SJCRH30 (cell line): ENCODE measurements at places on chromosomes 4 and X.
A peak's percentile ranks its signal among the peaks of the same experiment; 100 is the strongest.

DNA sequence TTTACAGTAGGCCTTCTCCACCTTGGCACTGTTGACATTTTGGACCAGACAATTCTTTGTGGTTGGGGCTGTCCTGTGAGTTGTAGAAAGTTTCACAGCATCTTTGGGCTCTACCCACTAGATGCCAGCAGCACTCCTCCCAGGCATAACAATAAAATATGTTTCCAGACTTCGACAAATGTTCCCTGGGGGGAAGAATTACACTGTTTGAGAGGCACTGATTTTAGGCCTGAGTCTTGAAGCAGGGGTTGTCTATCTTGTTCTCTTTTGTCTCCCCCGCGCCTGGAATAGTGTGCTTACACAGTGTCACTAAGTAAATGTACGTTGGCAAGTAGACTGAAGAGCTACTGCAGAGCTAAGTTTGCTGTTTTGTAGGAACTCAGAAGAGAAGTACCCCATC lies 254.4 kb upstream of the BOD1L1 start:
- DNase-seq = no peak

- no peak for DNase-seq
Measured at GRCh38 chrX:48559636-48560035, 14.6 kb upstream of the RBM3 start.

DNA sequence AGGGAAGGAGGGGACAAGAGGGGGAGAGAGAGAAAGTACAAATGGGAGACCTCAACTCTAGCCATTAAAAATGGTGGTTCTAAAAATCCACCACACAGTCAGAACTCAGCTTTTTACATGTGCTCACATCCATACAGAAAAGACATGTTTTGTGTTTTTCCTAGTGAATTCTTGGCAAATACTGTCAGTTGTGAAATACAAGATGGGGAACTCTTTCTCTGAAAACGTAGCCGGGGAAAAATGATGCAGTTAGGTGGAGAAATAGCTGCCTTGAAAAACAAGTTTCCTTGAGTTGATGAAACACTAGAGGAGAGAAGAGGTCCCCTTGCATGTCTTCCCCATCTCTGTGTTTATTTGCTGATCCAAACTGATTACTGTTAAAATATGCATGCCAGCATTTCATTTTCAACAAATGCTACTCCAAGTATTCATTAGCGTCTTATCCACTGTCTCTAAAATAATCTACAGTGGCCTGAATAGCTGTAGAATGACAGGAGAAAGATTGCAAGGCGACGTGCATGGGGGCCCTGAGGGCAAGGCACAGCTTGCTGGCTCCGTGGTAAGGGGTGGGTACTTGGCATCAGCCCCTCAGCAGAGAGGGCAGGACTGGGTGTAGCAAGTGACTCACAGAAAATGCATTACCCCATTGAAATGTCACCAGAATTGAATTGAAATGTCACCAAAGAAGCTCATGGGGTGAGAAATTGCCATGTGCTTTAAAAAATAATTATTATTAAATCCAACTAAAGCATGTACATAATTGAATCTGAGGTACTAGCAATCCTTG lies 48.1 kb upstream of the TBL1X start:
- DNase-seq = no peak

GRCh38 chr4:47718696-47719095 lies 119.2 kb downstream of the CORIN start:
- no peak for DNase-seq

DNA sequence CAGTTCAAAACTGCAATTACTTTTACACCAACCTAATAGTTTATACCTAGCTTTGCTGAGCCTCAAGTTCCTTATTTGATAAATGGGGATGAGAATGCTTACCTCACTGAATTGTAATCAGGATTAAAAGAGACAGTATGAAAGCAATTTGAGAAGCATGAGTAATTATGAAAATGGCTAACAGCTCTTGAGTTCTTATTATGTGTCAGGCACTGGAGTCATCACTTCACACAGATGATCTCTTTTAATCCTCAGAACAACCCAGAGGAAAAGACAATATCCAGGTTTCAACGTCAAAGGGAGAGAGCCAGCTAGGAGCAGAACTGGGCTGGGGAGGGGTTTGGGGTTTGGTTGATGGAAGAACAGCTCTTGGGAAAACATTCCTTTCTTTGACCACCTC lies 221.0 kb upstream of the NWD2 start:
- DNase-seq = no peak

DNA sequence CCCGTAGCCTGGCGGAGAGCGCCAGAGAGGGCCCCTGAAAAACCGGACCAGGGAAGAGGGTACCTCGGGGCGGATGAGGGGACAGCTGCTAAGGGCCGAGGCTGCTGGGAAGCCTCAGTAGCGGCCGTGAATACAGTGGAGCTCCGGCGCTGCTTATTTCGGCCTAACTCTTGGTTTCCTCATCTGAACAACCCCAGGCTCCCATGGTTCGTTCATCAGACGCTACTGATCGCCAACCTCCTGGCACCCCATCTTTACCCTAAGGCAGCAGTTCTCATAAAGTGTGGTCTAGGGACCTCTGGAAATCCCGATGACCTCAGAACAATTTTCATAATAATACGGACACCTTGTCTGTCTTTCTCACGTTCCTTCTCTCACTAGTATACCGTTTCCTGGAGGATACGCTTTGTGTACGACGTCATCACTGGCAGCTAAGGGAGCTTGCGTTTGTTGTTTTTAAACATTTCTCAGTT lies 645 bp upstream of the RAB28 start:
- DNase-seq = no peak

- no peak for DNase-seq
Measured at GRCh38 chr4:142378179-142378578, 467.9 kb downstream of the INPP4B start.

DNA sequence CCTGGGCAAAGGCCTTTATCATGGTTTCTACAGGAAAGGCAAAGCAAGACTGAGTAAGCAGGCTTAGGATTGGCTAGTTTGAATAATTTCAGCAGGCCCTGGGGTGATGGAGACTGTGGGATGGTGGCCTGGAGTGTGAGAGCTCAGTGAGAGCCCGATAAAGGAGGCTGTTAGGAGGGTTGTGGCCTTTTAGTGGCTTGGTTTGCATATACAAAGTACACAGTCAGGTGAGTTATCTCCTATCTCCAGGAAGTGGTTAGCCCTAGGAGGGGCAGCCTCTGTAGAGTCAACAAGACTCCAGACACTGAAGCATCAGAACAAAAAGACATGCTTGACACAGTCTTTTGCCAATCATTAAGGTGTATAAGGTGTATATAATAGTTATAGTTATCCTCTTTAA lies 157.2 kb downstream of the CFAP299 start:
- DNase-seq = no peak

DNA sequence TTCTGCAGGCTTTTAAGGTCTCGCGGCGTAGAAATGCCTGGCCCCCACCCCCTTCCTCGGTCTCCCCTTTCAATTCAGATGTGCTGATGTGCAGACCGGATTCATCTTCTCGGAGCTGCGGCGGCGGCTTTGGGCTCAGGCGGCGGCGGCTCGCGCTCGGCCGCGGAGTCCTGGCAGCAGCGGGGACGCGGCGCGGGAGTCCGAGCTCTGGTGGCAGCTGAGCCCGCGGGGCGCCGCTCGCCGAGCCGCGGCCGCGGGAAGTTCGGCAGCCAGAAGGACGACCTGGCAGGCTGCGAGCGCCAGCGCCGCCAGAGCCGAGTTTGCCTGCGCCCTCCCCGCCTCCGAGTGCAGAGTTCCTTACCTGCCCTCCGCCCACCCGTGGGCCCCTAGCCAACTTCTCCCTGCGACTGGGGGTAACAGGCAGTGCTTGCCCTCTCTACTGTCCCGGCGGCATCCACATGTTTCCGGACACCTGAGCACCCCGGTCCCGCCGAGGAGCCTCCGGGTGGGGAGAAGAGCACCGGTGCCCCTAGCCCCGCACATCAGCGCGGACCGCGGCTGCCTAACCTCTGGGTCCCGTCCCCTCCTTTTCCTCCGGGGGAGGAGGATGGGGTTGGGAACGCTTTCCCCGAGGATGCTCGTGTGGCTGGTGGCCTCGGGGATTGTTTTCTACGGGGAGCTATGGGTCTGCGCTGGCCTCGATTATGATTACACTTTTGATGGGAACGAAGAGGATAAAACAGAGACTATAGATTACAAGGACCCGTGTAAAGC lies 448 bp downstream of the TLL1 start:
- DNase-seq = peak; percentile 46

DNA sequence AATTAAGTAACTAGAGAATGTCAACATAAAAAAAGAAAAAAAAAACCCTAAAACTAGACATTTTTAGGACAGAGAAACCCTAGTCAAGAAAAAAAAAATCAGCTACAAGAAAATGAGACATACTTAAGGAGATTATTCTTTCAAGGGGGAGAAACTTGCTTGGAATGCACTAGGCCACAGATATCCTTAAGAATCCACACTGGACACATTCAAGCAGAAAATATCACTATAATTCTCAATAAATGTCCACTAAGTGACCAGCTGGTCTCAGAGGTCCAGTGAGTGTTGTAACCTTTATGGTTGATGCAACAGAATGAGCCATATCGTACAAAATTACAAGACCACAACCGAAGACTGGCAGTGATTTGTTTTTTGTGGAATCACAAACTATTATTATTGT lies 15.6 kb upstream of the IBSP start:
- no peak for DNase-seq

- no peak for DNase-seq
Measured at GRCh38 chr4:135684001-135684400, 1482.4 kb upstream of the PABPC4L start.

- no peak for DNase-seq
Measured at GRCh38 chr4:83561381-83561780, 25.5 kb downstream of the GPAT3 start.

GRCh38 chr4:69078852-69079251 lies 17.4 kb upstream of the UGT2B7 start:
- DNase-seq = no peak
